HepG2 (cell line): ENCODE measurements at places on chromosomes 6 and 20. TPM values are rescaled to one million over a fixed set of nuclear protein-coding genes. Genes with fewer than 3 reads are reported as not detected.

FBXO5 gene
- total RNA-seq = 41.5 and 53.4 TPM in 2 replicates

EDN1 gene
- 0.15 and 0.21 TPM in 2 replicates for total RNA-seq

ZSWIM1 gene
- total RNA-seq = 11.7 and 16.5 TPM in 2 replicates

CPNE5 gene
- not detected in 2 replicates for total RNA-seq

- no peak for DNase-seq
Measured at GRCh38 chr6:27761391-27761790, 150.8 kb downstream of the OR2B2 start.

DNA sequence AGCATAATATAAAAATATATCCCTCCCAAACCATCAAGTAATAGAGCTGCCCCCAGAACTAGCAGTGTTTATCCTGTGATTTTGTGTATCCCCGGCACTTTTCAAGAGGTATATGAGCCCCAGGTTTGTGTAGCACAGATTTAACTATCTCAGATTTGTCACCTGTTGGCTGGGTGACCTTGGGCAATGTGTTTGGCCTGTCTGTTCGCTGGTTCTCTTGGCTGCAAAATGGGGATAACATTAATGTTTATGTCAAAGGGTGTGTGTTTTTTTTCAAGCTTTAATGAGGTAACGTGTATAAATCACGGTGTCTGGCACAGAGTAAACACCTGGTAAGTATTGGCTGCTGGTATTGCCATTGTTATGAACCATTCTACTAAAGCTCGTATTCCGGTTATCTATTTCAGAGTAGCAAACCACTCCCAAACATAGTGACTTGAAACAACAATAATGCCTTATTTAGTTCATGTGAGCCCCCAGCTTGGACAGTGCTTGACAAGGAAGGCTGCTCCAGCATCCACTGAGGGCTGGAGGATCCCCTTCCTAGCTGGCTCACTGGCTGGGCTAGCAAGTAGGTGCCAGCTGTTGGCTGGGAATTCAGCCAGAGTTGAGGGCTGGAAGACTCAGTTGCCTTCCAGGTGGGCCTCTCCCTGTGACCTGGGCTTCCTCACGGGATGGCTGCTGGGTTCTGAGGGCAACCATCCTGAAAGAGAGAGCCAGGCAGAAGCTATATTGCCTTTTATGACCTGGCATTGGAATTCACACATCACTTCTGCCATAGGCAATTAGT is 36.2 kb downstream of the PDRG1 start:
- no peak for DNase-seq

GRCh38 chr20:45842169-45842812 is 8.7 kb downstream of the SNX21 start:
- no peak for DNase-seq

DNA sequence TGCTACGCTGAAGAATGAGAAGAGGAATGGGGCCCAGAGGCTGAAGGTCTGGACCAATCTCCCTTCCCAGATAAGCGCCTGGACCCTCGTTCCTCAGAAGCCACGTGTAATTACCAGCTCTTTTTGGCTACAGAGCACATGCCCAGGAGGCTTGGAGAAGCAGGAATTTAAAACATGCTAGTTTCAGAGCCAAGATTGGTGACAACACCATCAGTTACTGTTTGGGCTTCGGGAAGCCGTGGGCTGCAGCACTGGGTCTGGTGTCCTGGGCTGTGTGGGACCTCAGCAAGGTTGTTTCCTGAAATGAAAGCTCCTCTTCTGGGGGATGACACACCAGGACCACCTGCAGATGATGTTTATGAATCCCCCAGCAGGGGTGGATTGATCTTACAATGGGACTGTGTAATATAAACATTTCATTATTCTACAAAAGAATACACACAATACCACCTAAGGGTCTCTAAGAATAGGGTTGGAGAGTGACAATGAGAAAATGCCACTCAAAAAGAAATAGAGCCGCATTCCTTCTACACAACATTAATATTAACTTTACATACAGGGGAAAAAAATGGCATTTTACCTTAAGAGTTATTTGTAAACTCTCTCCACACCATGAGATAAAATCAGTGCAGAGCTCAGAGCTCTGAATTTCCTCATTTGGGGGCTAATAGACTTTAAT is 207.8 kb upstream of the FOXQ1 start:
- no peak for DNase-seq

- DNase-seq = no peak
Measured at GRCh38 chr20:10649797-10650160, 24.0 kb downstream of the JAG1 start.

GRCh38 chr6:97669191-97670031 is 386.4 kb upstream of the MMS22L start:
- DNase-seq = no peak

- DNase-seq = no peak
Measured at GRCh38 chr20:3583765-3584164, 79.4 kb downstream of the GFRA4 start.

DNA sequence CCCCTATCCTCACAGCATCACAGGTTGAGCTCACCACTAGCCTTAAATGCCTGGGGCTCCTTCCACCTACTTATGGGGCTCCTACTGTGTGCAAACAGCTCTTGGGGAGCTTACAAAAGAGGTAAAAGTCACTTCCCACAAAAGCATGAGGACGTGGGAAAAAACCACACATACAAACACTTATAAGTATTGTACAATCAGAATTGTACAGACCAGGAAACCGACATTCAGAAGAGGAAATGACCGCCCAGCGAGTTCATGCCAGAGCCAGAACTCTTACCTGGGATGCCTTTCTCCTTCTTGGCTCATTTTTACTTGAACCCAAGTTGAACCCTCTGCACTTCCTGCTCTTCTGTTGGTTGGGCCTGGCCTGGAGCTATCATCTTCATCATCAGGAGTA is 6.3 kb upstream of the PPP1R16B start:
- no peak for DNase-seq

DNA sequence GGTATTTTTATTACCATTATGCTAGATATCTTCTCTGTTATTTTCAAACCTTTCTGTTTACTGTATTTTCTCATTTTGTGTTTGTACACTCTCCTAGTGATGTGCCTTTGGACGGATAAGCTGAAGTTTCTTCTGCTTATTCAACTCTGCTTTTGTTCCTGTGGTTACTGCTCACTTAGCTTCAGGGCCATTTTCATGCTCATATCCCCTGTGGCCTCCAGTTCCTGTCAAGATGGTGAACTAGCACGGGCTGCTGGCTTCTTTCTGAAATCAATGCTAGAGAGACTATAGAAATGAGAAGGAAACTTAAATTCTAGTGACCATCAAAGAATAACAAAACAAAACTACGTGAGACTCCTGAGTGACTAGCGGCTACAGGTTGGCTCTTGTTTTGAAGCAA is 6.8 kb upstream of the CST8 start:
- DNase-seq = no peak

- DNase-seq = no peak
Measured at GRCh38 chr6:53210811-53211210, 62.2 kb upstream of the GCM1 start.

DNA sequence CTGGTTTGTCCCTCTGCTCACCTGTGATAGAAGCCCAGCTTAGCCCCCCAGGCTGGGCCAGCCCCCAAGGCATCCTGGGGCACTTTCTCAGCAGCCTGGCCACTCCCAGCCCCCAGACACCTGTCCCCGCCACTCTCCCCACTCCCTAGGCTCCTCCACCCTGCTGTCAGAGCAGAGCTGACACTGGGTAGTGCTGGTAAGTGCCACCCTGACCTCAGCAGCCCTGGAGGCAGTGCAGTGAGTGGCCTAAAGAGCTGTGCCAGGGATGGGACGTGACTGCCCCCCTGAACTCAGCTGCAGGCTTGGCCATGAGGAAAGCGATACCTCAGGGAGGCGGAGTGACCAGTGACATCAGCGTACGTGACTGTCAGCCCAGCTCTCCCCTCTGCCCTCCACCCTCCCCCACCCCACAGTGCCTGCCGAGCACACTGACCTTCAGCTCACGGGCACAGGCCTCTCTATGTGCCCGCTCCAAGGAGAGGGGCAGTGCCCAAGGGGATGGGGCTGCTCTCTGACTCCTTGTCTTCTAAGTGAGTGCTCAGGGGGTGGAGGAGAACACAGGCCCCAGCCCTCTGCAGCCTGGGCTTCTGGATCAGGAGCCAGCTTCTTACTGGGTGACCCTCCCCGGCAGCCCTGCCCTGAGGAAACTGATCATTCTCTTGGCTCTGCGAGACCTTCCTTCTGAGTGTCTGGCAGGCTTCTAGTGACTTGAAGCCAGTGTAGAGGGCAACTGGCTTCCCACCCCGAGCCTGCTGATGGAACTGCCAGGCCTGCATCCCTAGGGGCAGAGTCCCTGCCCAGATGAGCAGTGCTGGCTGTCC is 172.7 kb downstream of the MRPL14 start:
- DNase-seq = no peak

DNA sequence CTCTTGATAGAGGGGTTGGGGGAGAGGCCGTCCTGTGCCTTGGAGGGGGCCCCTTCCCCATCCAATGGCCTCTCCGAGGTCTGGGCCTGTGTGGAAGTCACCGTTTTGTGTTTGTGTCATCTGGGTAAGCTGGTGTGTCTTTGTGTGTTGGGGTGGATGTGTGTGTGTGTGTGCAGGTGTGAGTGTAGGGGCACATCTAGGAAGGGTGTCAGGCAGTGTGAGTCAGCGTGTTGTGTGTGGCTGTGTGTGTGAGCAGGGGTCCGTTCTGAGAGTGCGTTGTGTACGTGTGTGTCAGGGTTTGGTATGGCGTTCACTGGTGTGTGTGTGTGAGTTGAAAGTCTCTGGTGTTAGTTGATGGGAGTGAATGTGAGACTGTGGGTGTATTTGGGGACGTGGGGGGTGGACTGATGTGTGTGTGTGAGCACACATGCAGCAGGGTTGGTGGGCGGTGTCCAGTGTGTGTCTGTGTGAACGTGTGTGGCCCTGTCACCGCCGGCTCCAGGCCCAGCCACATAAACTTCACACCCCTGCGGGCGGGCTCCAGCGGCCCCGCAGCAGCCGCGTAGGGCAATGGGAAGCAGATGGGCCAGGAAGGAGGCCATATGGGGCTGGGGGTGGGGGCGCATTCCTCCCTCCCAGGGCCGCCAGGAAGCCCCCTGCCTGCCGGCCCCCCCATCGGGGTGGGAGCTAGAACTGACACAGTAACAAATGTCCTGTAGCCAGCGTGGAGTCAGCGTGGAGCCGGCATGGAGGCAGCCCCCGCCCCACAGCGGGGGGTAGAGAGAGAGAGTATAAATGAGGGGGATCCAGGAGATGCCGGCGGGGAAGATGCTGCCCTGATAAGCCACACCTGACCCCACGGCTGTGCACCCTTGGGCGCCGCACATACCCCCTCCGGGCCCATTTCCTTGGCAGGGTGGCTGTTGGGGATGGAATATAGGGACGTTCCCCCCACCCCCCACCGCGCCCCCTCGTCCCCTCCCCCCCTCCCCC is 32.1 kb downstream of the SNAI1 start:
- no peak for DNase-seq
